ENCODE measurements at places on chromosomes 12 and 14.

DNA sequence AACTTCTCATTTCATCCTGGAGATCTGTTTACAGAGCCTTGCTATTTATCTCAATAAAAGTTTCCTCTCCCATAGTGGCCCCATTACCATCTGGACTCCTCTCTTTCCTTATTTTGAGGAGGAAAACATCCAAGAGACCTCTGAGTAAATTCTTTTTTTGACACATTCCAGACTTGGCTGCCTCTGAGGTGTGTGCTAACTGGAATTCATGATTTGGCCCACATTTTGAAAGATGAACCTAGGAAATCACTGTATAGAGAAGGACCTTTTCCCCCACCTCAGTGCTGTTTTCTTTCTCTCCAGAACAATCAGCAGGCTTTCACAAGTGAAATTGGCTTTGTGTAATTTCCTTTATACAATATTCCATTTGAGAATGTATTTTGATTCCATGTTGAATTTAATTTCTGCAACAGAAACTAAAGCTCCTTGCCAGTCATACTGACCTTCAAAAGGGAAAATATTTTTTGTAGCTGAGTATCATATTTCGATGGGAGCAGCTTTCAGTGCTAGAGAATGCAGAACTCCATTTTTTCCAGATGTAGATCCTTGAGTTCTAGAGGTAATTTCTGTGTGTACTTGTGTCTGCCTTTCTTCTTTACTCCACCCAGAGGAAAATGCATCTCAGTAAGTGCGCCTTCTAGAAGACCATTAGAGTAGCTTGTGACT, 244.9 kb upstream of the RGS6 start:
- DNase-seq: no peak

DNA sequence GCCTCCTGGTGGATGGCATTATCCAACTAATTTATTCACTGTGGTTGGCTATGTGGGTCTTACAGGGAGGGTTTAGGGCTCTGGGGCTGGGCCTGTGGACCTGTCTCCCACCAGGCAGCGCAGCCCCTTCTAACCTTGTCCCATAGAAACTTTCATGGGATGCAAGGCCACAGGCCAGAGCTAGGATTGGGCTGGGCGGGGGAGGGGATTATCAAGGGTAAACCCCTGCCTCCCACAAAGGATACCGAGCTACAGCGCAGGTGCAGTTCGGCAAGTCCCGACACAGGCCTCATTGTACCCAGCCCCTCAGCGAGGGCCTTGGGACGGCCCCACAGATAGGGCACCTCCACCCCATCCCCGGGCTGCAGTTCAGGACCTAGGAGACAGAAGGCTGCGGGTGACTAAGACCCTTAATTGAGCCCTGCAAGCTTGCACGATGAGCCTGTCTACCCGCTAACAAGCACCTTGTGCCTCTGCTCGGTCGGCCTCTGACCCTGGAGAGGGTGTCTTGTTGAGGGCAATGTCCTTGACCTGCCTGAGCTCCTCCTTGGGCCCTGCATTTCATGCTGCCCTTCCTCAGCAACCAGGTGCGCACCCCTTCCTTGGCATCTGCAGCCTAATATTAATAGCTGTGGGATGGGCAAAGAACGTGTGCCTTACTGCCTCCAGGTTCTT, 46.7 kb downstream of the PSMA6 start:
- DNase-seq: no peak

GRCh38 chr14:65065719-65066118, 36.6 kb downstream of the MAX start:
- DNase-seq: no peak

GRCh38 chr14:90568405-90568804, 171.6 kb downstream of the CALM1 start:
- DNase-seq: no peak

GRCh38 chr12:89571491-89572195, 45.8 kb upstream of the POC1B start:
- no peak for DNase-seq

- no peak for DNase-seq
These were observed at the start of gene TCL1A for GRCh38 chr14:95713596-95714371. Gene TCL1A, minus strand, starts transcription at chr14:95714125. Its CDS starts 59 bp downstream, at chr14:95714066.
